Stimulated activated CD8-positive, alpha-beta memory T cell treated with anti-CD3 and anti-CD28 coated beads, Interleukin-7, amount 100 ng/mL, for 48 hours (primary cell): ENCODE measurements at places on chromosomes 3 and 15.

GRCh38 chr3:52742418-52743041 lies 28.2 kb downstream of the NEK4 start:
- no peak for DNase-seq

- DNase-seq = no peak
Measured at GRCh38 chr15:42194513-42194912, 13.6 kb downstream of the VPS39 start.

DNA sequence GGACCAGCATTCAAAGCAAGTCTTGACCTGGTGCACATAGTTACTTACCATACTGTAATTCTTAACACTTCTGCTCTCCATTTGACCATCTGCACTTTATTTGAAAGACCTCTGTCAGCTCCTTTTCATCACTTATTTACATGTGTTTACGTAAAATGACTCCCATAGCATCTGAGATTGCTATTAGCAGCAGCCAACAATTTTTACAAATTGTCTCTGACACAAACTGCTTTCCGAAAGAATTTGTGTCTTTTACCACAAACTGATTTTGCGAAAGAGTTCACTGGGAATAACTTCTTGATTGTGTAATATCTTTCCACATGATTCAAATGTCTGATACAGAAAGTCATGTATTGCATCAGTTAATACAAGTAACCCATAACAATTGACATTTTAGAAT lies 144.1 kb upstream of the PEX5L start:
- no peak for DNase-seq

DNA sequence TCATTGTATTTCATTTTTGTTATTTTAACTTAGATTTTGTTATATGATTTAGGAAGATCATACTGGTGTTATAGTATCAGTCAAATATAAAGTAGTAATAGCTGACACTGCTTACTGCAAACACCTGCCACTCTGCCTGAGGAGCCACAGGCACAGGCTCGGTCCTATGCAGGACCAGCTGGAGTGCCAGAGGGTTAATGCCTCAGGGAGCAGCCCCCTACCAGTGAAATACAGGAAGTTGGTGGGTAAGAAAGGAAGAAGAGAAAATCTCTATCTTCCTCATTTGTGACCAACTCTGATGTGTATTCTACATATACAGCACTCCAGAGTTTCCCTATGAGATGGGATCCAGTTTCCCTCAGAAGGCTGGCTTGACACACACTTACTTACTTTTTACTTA lies 593.3 kb downstream of the UNC13C start:
- DNase-seq = no peak

DNA sequence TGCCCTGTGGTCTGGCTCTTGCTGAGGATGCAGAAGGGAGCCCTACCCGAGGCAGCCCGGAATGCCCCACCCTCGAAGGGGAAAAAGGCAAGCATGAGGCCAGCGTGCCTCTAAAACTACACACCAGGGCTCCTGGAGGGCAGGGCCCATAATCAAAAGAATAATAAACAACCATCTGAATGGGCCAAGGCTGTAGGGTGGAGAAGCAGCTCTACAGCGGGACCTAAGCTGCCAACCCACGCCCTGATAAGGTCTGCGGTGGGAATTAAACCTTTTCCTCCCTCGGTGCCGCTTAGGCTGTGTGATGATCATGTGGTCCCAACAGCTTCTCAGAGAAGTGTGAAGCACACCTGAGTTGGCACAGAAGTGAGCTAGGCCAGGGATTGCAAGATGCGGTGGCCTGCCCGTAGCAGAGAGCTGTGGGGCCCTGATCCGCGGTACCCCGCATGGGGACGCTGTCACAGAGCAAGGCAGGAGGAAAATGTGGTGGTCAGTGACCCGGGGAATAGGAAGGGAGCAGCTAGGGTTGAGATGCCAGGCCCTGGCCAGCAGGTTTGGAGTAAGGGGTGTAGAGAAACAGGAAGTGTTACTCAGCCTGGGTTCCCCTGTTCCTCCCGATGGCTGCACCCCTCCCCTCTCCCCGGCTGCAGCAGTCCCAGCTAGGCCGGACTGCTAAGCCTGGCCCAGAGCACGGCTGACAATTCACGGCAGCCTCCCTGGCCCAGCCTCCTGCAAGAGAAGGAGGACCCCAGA lies 1.1 kb upstream of the C15orf62 start:
- no peak for DNase-seq

DNA sequence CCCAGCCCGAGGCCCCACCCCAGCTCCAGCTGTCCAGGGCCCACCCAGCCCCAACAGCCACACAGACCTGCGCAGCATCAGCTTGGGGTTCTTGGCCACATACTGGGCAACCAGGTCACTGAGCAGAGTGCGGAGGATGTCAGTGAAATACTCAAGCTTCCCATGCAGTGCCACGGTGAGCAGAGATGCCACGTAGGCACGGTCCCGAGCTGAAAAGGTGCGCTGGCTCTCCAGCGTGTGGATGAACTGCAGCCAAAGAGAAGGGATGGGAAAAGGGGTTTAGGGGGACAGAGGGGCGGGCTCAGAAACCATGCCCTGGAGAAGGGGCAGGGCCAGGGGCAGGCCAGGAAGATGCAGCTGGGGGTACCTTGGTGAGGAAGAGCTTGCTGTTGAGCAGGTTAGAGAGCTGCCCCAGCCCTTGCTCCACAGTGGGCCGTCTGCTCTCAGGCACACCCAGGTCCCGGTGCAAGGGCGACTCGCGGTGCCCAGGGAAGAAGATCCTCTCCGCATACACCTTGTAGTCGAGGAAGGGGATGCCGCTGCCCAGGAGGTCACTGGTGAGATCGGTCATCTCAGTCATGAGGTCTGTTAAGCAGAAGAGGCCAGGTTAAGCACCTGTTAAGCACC lies 17.4 kb downstream of the PLXNB1 start:
- DNase-seq = no peak

DNA sequence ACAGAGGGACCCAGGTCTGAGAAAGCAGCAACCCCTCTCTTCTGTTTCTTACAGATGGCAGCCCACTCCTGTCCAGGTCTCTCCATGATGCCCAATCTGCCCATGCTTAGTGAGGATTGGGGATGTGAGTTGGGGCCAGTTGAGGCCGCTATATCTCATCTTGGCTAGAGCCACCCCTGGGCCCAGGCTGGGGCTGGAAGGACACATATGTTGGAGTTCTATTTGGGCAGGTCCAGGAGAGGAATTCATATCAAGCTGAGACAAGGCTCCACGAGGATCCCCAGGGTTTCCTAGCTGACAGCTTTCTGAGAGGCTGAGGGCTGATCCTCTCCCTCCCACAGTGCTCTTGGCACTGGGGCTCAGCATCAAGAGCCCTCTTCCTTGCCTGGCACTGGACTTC lies 11.4 kb downstream of the TGM5 start:
- DNase-seq = no peak

DNA sequence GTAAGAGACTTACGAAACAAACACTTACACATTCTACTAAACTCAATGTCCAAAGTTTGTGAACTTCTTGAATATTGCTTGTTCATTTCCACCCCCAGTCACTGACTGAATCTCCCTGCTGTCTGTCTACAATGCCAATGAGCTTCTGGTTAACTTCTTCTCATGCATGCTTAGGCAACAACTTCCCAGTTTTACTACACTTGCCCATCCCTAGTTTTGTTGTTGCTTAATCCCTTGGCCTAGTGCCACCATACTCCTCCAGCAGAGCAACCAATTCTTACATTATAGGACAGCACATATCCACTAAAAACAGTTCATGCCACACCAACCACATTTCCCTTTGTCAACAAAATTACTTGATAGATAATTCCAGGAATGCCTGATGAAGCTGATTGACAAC lies 40.9 kb upstream of the CCR2 start:
- no peak for DNase-seq
